Glutamatergic neuron (in vitro differentiated cells): ENCODE measurements at places on chromosomes 11 and 22. TPM values are rescaled to one million over a fixed set of nuclear protein-coding genes. Genes with fewer than 3 reads are reported as not detected.

BRSK2 gene
- 207 TPM for total RNA-seq

TRIM44 gene
- 53.3 TPM for total RNA-seq

MAJIN gene
- total RNA-seq: not detected

JHY gene
- 2.9 TPM for total RNA-seq

CLCF1 gene
- total RNA-seq: not detected

LMNTD2 gene
- 2.3 TPM for total RNA-seq

OR52E2 gene
- not detected for total RNA-seq

TMPRSS4 gene
- total RNA-seq: not detected

ARL2 gene
- total RNA-seq: 68.4 TPM

IFITM10 gene
- 5.4 TPM for total RNA-seq

RBMXL2 gene
- not detected for total RNA-seq

APOL6 gene
- not detected for total RNA-seq

DNA sequence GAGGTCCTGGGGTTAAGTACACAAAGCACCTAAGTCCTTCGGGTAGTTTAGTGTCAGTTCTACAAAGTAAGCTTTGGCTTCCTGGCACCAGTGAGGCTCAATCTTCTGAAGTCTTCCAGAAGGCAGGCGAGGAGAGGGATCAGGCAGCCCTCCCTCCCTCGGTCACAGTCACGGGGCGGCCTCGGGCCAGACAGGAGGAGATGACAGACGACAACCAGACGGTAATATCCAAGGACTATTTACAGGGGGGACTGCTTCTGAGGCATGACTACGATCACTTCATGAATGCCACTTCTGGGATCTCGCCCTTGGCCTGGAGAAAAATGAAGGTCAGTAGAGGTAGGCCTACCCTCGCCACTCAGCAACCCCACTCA, 383 bp upstream of the TMEM223 start:
- peak overlapping the region; percentile 87 for H3K4me3 ChIP-seq
- no peak for DNase-seq
- peaks cover 2% of the 10 kb centered on the region for H3K27me3 ChIP-seq
- no peaks in the 10 kb centered on the region for H3K36me3 ChIP-seq
- peak overlapping the region; percentile 83 for H3K27ac ChIP-seq
- H3K4me1 ChIP-seq: peaks cover 7% of the 10 kb centered on the region

DNA sequence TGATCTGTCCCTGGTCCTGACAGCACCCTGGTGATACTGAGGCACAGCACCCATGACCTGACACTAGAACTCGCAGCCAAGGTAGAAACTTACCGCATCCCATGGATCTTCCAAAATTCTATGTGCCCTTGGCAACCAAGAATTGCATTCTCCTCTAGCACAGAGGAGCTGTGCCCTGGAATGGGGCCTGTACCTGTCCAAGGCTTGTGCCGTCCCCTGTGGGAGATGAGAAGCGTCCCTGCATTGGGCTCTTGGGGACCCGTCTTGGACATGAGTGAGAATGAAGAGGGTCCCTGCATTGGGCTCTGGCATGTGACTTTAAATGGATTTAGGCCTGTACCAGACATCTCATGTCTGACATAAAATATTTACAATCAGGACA, 67.1 kb downstream of the GGTLC2 start:
- H3K36me3 ChIP-seq: no peaks in the 10 kb centered on the region
- no peak overlapping the region for H3K4me3 ChIP-seq
- no peak overlapping the region for H3K27ac ChIP-seq
- no peak for DNase-seq

DNA sequence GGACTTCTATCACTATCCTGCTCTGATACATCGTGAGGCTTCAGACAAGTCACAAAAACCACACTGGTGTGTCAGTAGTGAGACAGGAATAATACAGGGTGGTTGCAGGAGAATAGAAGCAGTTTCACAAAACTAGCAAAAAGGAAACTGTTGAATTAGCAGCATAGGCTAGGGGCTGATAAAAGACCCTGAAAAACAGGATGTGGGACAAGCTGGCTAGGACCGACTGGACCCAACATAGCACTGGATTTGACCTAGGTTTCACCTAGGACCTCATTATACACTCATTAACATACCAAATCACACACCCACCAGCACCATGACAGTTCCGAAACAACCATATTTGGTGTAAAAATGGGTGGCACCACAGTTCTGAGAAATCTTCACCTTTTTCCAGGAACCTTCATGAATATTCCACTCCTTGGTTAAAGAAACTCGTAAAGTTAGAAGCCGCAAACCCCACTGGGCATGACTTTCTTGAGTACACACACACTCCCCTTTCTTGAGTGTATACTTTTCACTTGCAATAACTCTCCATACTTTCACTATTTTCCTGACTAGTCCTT, 76.2 kb downstream of the SLC1A2 start:
- H3K27ac ChIP-seq: no peak overlapping the region
- peaks cover 7% of the 10 kb centered on the region for H3K36me3 ChIP-seq
- DNase-seq: no peak

- no peaks in the 10 kb centered on the region for H3K36me3 ChIP-seq
- H3K4me1 ChIP-seq: peaks cover 35% of the 10 kb centered on the region
- no peak within 1 kb of the TSS for H3K4me3 ChIP-seq
- H3K27ac ChIP-seq: peak within 1 kb of the TSS; percentile 31
- H3K27me3 ChIP-seq: peaks cover 10% of the 10 kb centered on the region
These were observed at the start of gene KIRREL3 for GRCh38 chr11:127000291-127000968. Gene KIRREL3 (minus strand): TSS chr11:127000770.

GRCh38 chr11:118670063-118670462, 9.4 kb downstream of the TREH start:
- peaks cover 4% of the 10 kb centered on the region for H3K36me3 ChIP-seq
- H3K4me3 ChIP-seq: no peak overlapping the region
- H3K4me1 ChIP-seq: no peaks in the 10 kb centered on the region
- no peak for DNase-seq

GRCh38 chr11:119641983-119642745, 86.8 kb downstream of the NECTIN1 start:
- peaks cover 8% of the 10 kb centered on the region for H3K27me3 ChIP-seq
- peaks cover 2% of the 10 kb centered on the region for H3K4me1 ChIP-seq
- no peak for DNase-seq
- H3K36me3 ChIP-seq: no peaks in the 10 kb centered on the region
- H3K4me3 ChIP-seq: no peak overlapping the region

DNA sequence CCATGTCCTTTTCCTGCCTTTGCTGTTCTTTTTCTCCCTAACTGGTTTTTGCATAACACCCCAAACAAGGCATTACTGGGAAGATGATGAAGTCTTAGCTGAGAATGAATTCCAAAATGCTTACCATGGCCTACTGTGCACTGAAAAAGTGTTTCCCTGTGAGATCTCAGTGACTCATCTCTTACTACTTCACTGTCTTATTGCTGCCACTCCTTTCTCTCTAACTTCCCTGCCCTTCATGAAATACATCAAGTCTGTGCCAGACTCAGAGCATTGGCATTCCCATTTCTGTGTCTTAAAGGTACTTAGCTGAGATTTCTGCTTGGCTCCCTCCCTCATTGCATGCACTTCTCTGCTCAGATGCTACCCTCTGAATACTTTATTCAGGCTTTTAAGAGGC, 49.1 kb upstream of the MUC15 start:
- H3K36me3 ChIP-seq: no peaks in the 10 kb centered on the region
- peaks cover 4% of the 10 kb centered on the region for H3K4me1 ChIP-seq
- no peak for DNase-seq
- no peak overlapping the region for H3K27ac ChIP-seq
- no peaks in the 10 kb centered on the region for H3K27me3 ChIP-seq
- H3K4me3 ChIP-seq: no peak overlapping the region

- H3K27me3 ChIP-seq: peaks cover 6% of the 10 kb centered on the region
- peak overlapping the region; percentile 97 for H3K4me3 ChIP-seq
- H3K27ac ChIP-seq: peak overlapping the region; percentile 99
- peaks cover 13% of the 10 kb centered on the region for H3K4me1 ChIP-seq
- no peaks in the 10 kb centered on the region for H3K36me3 ChIP-seq
- no peak for DNase-seq
These were observed 251 bp upstream of the UQCC3 start for GRCh38 chr11:62671236-62671607.

- peaks cover 5% of the 10 kb centered on the region for H3K36me3 ChIP-seq
- H3K4me1 ChIP-seq: peaks cover 11% of the 10 kb centered on the region
- no peak overlapping the region for H3K4me3 ChIP-seq
- DNase-seq: no peak
- H3K27ac ChIP-seq: no peak overlapping the region
- H3K27me3 ChIP-seq: peaks cover 4% of the 10 kb centered on the region
These were observed 14.1 kb upstream of the TSKU start for GRCh38 chr11:76768909-76769560.

DNA sequence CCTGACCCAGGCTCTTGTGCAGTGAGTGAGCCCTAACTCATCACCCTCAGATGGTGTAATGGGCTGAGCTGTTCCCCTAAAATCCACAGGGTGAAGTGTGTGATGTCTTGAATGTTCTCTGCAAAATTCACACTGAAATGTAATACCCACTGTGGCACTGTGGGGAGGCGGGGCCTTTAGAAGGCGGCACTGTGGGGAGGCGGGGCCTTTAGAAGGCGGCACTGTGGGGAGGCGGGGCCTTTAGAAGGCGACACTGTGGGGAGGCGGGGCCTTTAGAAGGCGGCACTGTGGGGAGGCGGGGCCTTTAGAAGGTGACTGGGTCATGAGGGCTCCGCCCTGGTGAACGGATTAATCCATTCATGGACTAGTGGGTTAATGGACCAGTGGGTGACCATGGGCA, 33.0 kb downstream of the CHID1 start:
- H3K36me3 ChIP-seq: peaks cover 6% of the 10 kb centered on the region
- peaks cover 10% of the 10 kb centered on the region for H3K4me1 ChIP-seq
- no peak for DNase-seq
- no peak overlapping the region for H3K27ac ChIP-seq
- no peak overlapping the region for H3K4me3 ChIP-seq
- H3K27me3 ChIP-seq: peaks cover 8% of the 10 kb centered on the region

DNA sequence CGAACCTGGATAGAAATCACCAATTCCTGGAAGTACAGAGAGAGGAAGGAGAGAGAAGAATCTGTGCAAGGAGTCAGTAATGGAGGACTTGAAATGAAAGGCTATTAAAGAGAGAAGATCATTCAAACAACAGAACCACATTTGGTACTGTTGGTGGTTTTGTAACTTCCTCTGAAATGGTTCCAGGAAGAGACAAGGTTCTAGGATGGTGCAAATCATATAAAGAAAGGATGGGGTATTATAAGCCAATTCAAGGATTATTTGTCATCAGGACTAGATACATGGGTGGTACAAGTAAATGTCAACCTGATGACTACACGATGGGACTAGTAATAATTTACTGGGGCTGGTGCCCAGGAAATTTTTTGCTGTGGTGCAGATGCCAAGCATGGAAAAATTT, 28.9 kb upstream of the TMA7B start:
- DNase-seq: no peak
- peaks cover under 1% of the 10 kb centered on the region for H3K4me1 ChIP-seq
- no peaks in the 10 kb centered on the region for H3K27me3 ChIP-seq

GRCh38 chr11:35302398-35302797, 117.0 kb downstream of the SLC1A2 start:
- H3K27ac ChIP-seq: no peak overlapping the region
- H3K4me3 ChIP-seq: no peak overlapping the region
- H3K36me3 ChIP-seq: no peaks in the 10 kb centered on the region
- H3K27me3 ChIP-seq: peaks cover 3% of the 10 kb centered on the region
- DNase-seq: no peak

- H3K4me1 ChIP-seq: peaks cover 14% of the 10 kb centered on the region
- H3K27me3 ChIP-seq: no peaks in the 10 kb centered on the region
- H3K4me3 ChIP-seq: no peak overlapping the region
- H3K36me3 ChIP-seq: no peaks in the 10 kb centered on the region
- no peak for DNase-seq
These were observed 16.5 kb downstream of the PRPF19 start for GRCh38 chr11:60889869-60890311.

GRCh38 chr11:126514061-126514693, 158.7 kb downstream of the ST3GAL4 start:
- no peaks in the 10 kb centered on the region for H3K36me3 ChIP-seq
- DNase-seq: no peak
- H3K27ac ChIP-seq: no peak overlapping the region
- H3K4me3 ChIP-seq: no peak overlapping the region

DNA sequence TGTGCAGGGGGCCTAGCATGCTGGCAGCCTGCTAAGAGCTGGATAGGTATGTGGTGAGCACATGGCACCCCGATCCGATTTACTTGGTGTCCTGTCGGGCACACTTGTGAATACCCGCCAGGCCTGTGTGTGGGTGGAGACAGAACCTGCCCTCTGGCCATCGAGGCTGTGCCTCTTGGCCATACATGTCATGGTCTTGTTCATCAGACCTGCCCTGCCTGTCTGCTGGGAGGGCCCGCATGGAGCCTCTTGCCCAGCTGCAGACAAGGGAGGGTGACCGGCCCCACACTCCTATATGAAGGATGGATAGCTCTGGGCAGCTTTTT, 310.2 kb downstream of the TBC1D22A start:
- peaks cover under 1% of the 10 kb centered on the region for H3K36me3 ChIP-seq
- peaks cover 7% of the 10 kb centered on the region for H3K4me1 ChIP-seq
- H3K27me3 ChIP-seq: peaks cover 6% of the 10 kb centered on the region
- no peak overlapping the region for H3K27ac ChIP-seq

DNA sequence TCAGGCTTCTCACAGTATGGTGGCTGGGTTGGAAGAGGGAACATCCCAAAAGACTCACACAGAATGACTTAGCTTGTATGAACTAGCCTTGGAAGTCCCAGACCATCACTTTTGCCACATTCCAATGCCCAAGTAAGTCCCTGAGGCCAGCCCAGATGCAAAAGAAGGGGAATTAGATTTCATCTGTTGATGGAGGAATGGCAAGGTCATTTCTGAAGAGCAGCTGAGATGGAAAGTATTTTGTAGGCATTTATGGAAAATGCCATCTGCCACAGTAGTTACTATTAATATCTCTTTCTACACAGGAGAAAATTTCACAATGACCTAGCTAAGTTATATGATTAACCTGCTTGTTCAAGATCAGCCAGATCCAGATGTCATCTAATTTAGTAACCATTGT, 58.8 kb downstream of the ENDOD1 start:
- H3K27me3 ChIP-seq: peaks cover 9% of the 10 kb centered on the region
- H3K36me3 ChIP-seq: no peaks in the 10 kb centered on the region
- H3K27ac ChIP-seq: no peak overlapping the region
- peaks cover 4% of the 10 kb centered on the region for H3K4me1 ChIP-seq
- no peak overlapping the region for H3K4me3 ChIP-seq

- no peak overlapping the region for H3K27ac ChIP-seq
- DNase-seq: no peak
- H3K4me1 ChIP-seq: peaks cover 10% of the 10 kb centered on the region
- peaks cover 5% of the 10 kb centered on the region for H3K27me3 ChIP-seq
These were observed 90.5 kb upstream of the ALX4 start for GRCh38 chr11:44400431-44400830.
